Activated CD8-positive, alpha-beta T cell treated with anti-CD3 and anti-CD28 coated beads, Interleukin-2, amount 10 ng/mL, durations not matched to agents 7 days and 5 days (primary cell): ENCODE measurements at places on chromosomes 3 and 15.

GRCh38 chr15:42584031-42584765 is 8.8 kb downstream of the STARD9 start:
- DNase-seq: no peak
- peaks cover 9% of the 10 kb centered on the region for H3K27me3 ChIP-seq
- no peak overlapping the region for H3K27ac ChIP-seq
- H3K4me3 ChIP-seq: no peak overlapping the region
- peaks cover 8% of the 10 kb centered on the region for H3K36me3 ChIP-seq

- DNase-seq: no peak
- H3K4me3 ChIP-seq: no peak overlapping the region
- H3K36me3 ChIP-seq: no peaks in the 10 kb centered on the region
- H3K27ac ChIP-seq: no peak overlapping the region
- H3K27me3 ChIP-seq: no peaks in the 10 kb centered on the region
These were observed 760.3 kb downstream of the FHIT start for GRCh38 chr3:60490992-60491391.

- peak overlapping the region; percentile 93 for H3K4me3 ChIP-seq
- DNase-seq: peak; percentile 35
- H3K4me1 ChIP-seq: peaks cover 44% of the 10 kb centered on the region
- peaks cover 49% of the 10 kb centered on the region for H3K27me3 ChIP-seq
- peaks cover 7% of the 10 kb centered on the region for H3K36me3 ChIP-seq
These were observed 602 bp upstream of the BAHD1 start for GRCh38 chr15:40439960-40440742.

GRCh38 chr15:25508369-25509002 is 69.7 kb upstream of the UBE3A start:
- no peaks in the 10 kb centered on the region for H3K27me3 ChIP-seq
- no peaks in the 10 kb centered on the region for H3K4me1 ChIP-seq
- H3K4me3 ChIP-seq: no peak overlapping the region
- H3K27ac ChIP-seq: no peak overlapping the region

DNA sequence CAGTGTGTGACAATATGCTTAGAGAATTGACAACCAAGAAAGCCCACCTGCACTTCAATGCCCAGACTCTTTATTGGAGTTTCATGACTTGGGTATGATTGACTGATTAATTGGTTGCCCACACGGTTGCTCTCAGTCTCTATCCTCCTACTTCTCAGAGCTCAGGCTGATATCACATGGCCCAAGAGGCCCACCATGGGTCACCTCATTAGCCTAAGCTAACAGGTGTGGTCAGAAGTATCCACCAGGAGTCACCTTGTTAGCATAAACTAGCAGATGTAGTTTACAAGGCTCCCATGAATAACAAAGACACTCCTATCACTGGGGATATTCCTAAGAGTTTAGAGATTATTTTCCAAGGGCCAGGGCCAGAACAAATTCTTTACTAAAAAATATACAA is 120.2 kb upstream of the MBNL1 start:
- H3K36me3 ChIP-seq: no peaks in the 10 kb centered on the region
- H3K4me1 ChIP-seq: peaks cover 15% of the 10 kb centered on the region
- H3K27me3 ChIP-seq: peaks cover 4% of the 10 kb centered on the region
- H3K4me3 ChIP-seq: no peak overlapping the region
- no peak overlapping the region for H3K27ac ChIP-seq

DNA sequence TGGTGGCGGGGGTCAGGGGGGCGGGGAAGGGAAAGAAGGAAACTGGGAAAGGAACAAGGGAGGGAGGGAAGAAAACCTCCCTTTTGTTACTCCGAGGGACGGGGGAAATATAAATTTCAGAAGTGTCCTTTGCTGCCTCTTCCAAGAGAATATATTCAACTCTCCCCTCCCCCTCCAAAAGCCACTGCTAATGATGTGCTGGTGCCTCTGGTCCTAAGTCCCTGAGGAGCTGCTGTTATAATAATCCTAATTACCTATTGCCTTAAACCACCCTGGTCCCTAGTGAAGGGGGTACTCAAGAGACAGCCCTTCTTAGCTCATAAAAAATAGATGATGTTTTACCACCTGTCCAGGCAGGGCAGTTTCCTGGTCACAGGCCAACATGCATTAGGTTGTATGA is 118.3 kb upstream of the TRIM42 start:
- H3K27ac ChIP-seq: no peak overlapping the region
- no peaks in the 10 kb centered on the region for H3K4me1 ChIP-seq
- H3K4me3 ChIP-seq: no peak overlapping the region
- H3K27me3 ChIP-seq: no peaks in the 10 kb centered on the region
- DNase-seq: no peak

GRCh38 chr3:62965311-62965710 is 90.1 kb upstream of the CADPS start:
- H3K27me3 ChIP-seq: no peaks in the 10 kb centered on the region
- no peak for DNase-seq
- no peak overlapping the region for H3K27ac ChIP-seq
- H3K36me3 ChIP-seq: no peaks in the 10 kb centered on the region
- H3K4me3 ChIP-seq: no peak overlapping the region
- no peaks in the 10 kb centered on the region for H3K4me1 ChIP-seq

DNA sequence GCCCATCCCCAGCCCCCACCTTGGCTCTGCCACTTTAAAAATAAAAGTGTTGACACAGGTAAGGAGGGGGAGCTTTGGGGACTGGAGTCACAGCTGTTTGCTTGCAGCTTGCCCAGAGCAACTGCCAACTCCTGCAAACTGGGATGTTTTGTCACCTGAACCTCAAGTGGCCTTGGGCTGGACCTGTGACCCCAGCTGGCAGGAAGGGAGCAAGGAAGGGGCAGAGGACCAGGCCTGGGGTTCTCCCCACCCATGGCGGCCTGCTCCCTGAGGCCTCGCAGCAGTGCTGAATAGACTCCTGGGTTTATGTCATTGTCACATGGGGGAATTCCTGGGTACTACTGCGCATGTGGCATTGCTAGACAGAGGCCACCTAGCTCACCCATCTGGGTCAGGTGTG is 246.9 kb upstream of the TLE3 start:
- no peak overlapping the region for H3K4me3 ChIP-seq
- peaks cover 21% of the 10 kb centered on the region for H3K27me3 ChIP-seq
- H3K27ac ChIP-seq: no peak overlapping the region
- DNase-seq: no peak

DNA sequence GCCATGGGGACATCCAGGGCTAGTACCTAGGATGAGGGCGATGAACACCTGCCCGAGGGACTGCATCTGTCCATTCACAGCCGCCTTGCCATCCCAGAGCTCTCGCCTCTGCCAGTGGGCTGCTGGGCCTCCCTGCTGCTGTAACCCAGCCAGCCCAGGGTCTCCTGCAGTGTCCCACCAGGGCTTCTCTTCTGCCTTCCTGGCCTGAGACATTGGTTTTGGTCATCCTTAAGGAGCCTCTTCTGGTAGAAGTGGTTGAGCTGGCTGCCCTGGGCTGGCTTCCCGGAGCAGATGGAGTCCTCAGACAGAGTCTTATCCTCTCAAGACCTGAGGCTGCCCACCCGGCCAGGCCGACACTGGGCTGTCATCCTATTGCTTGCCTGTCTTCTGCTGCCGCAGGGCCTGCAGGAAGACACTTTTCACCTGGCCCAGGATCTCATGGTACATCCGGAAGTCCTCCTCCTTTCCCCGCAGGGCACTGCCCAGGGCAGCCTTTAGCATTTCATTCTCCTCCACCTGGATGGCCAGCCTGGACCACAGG is 6.1 kb upstream of the HHATL start:
- no peaks in the 10 kb centered on the region for H3K4me1 ChIP-seq
- no peak overlapping the region for H3K27ac ChIP-seq
- H3K27me3 ChIP-seq: peaks cover 2% of the 10 kb centered on the region
- no peaks in the 10 kb centered on the region for H3K36me3 ChIP-seq
- no peak for DNase-seq

DNA sequence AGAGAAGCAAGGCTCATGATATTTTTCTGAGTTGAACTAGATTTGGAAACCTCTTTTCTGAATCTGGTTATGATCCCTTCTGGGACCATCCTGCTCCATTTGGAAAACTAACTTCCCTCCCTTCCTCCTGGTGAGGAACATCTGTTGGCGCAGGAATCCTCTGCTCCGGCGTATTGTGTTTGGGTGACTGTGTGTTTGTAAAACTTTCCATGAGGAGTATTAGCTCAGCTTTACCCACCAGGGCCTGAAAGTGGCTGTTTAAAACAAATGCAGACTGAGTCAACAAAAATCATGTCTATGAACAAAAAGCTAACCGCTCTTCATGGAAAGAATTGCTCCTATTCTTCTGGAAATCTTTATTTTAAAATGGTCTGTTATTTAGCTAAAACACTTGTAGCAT is 17.7 kb downstream of the STARD9 start:
- H3K27ac ChIP-seq: no peak overlapping the region
- DNase-seq: no peak
- H3K4me3 ChIP-seq: no peak overlapping the region

GRCh38 chr3:164387236-164387635 is 691.1 kb downstream of the SI start:
- no peak for DNase-seq
- no peak overlapping the region for H3K27ac ChIP-seq
- H3K4me3 ChIP-seq: no peak overlapping the region

DNA sequence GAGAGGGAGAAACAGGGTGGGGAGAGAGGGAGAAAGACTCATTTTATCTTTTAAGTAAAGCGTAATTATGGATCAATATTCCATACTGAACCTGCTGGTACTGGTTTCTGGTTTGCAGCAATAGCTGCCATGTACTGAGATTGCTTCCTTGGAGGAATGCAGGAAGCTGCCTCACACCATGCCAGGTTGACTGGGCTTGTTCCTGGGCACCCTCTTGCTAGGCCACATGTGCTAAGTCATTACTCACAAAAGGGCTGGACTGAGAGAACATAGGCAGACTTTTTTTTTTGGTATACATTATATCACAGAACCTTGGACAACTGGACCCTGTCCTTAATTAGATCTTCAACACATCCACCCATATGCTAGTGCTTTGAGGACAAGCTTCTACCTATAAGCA is 193.4 kb downstream of the ZNF621 start:
- peaks cover 17% of the 10 kb centered on the region for H3K27me3 ChIP-seq
- H3K27ac ChIP-seq: no peak overlapping the region

DNA sequence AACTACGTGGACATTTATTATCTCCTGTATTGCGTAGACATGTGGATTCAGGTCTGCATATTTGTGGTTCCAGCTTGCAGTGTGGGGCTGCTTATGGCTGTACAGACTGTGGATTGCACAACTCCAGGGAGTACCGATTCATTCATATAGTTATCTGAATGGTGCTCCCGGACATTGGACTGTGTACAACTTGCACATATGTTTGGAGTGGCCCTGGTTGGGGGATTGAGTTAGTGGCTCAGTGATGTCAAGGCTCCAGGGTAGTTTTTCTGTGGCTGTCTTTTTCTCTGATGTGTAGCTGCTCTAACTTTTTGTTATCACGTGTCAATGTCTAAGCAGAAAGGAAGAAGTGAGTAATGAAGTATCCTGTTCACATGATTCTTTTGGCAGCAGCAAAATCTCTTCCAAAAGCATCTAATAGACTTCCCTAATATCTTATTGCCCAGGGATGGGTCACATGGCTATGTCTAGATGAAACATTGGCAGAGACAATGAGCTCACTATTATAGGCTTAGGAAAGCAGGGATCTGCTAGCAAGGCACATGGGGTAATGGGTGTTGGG is 15.8 kb downstream of the ST3GAL6 start:
- H3K4me1 ChIP-seq: peaks cover 2% of the 10 kb centered on the region
- DNase-seq: no peak
- H3K27ac ChIP-seq: no peak overlapping the region

DNA sequence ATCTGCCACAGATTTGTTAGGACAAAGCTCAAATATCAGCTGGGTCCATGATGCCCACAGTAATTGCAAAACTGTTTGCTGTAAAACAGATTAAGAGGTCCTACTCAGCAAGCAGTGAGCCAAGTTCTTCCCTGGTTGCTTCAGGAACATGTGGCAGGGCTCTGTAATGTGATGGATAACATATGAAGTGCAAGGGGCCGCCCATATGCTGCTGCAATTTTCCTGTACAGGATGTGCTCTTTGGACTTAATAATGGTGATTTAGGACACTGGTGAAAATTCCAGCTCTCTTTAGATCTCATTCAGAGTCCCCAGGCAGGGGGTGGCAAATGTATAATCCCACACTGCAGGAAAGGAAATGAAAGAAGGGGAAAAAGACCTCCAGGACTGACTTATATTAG is 289.4 kb downstream of the LSAMP start:
- no peak for DNase-seq
- H3K4me3 ChIP-seq: no peak overlapping the region
- H3K27me3 ChIP-seq: no peaks in the 10 kb centered on the region
- H3K4me1 ChIP-seq: no peaks in the 10 kb centered on the region

DNA sequence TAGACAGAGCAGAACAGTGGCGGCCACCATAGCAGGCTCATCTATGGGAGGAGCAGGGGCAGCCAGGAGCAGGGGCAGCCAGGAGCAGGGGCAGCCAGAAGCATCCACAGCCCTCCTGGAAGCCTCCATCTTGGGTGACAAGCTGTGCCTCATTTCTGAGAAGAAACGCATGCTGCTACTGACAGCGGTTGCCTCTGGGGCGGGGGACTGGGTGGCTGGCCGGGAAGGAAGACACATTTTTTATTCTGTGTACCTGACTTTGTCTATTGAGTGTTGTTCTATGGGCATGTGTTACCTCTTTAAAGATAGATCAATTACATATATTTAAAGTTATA is 71.5 kb upstream of the KLF13 start:
- peaks cover 14% of the 10 kb centered on the region for H3K27me3 ChIP-seq
- no peaks in the 10 kb centered on the region for H3K36me3 ChIP-seq
- no peak overlapping the region for H3K4me3 ChIP-seq

- no peaks in the 10 kb centered on the region for H3K36me3 ChIP-seq
- DNase-seq: peak; percentile 52
- no peaks in the 10 kb centered on the region for H3K4me1 ChIP-seq
These were observed 15.0 kb downstream of the IL12A start for GRCh38 chr3:160003520-160004128.

DNA sequence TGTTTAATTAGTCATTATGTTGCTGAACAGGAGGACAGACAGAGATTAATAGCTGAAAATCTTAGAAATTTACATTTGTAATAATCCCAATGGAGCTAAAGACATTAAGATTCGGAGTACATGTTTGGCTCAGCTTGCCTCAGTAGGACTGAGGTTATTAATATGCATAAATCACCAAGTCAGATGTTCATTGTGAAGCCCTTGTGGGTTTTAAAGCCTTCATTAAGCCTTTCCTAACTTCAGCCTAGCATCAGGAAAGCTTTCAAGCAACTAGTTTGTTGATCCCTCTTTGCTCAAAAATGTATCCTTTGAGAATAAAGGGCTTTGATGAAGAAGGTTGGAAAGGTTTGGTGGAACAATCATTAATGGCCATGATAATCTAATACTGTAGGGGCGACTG is 178.2 kb upstream of the CGNL1 start:
- no peak overlapping the region for H3K4me3 ChIP-seq
- no peak overlapping the region for H3K27ac ChIP-seq
- no peak for DNase-seq
- H3K27me3 ChIP-seq: no peaks in the 10 kb centered on the region

DNA sequence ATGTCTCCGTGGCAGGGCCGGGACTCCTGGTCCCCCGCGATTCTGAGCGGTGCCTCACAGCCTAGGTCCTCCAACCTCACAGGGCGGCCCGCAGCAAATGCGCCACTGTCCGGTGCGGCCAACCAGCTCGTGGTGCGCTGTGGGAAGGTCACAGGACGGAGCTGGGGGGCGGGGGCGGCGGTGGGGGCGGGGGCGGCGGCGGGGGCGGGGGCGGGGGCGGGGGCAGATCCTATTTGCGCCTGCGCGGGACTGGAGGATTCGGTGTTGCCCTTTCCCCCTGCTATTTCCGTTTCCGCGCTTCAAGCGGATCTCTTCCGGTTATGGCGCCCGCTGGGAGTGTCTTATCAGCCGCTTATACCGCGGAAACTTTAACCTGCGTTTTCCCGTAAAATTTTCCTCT is 106.7 kb upstream of the SNRPN start:
- no peak overlapping the region for H3K4me3 ChIP-seq
- peak; percentile 37 for DNase-seq
- H3K4me1 ChIP-seq: no peaks in the 10 kb centered on the region
- H3K36me3 ChIP-seq: peaks cover 2% of the 10 kb centered on the region
